Eye (tissue), 1 donor: ENCODE measurements at places on chromosomes 2 and 18.

DNA sequence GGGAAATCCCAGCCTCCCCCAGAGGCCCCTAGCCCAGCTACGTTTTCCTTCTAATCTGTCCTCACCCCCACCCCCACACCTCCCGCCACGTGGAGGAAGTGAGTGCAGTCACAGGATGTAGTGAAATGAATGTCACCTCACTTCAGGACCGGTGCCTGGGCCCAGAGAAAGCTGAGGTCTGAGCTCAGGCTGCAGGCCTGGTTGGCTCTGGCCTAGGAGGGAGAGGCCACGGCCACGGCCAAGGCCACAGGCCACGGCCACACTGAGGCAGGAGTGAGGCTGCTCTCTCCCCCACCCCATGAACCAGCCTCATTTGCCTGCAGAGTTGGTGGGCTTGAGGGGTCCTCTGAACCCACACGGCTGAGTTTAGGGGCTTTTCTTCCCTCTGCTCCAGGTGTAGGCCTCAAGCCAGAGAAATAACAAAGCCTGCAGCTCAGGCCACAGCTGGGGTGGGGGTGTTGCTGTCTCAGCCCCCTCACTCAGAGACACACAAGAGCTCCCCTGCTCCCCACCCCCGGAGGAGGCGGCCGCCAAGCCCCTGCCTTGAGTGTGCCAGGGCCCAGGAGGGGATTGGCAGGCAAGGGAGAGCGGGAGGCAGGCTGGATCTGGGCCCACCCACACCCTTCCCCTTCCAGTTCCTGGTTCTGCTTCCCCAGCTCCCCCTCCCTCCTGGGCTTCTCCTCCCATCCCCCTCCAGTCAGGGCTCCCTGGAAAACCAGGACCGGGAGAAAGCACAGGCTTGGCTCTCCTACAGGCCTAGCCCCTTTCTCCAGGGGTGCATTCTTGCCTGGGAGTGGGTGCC, 27.0 kb downstream of the DNMT3A start:
- DNase-seq = peak; percentile 88

DNA sequence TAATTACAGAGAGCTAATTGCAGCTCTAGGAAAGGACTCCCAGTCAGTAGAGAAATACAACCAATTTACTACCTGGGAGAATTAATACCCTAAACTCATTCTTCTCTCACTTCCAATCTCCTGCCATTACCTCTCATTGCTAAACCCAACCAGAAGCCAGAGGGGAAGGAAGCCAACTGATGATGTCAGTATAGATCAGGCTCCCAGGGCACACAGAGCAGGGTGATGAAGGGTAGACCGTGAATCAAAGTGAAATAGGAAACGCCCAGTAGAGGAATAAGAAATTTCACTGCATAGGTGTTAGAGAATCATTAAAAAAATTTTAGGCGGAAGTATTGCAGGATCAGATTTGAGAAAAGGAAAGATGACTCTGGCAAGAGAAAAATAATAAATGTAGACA, 456.8 kb upstream of the NXPH2 start:
- no peak for DNase-seq

GRCh38 chr2:176500901-176501300, 231.7 kb downstream of the MTX2 start:
- DNase-seq = no peak

DNA sequence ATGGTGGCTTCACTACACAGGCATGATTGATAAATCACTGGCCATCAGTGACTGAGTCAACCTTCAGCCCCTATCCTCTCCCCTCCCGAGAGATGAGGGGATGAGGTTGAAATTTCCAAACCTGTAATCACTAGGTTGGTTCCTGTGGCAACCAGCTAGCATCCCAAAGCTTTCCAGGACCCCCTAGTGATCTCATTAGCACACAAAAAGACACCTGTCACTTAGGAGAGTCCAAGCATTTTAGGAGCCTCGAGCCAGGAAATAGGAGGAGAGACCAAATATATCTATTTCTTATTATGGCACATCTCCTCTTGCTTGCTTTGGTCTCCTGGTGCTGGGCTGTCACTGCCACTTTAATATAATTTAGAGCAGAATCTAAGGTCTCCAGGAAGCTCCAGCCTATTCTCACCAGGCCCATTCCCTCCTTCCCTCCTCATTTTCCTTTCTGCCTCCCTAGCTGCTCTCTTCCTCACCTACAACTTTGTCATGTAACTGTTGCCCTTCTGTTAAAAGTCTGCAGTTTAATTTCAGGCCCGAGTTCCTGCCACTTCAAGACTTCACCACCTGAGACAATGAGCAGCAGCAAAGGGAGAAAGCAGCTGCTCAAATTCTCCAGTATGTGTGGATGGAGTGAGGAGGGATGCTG, 33.2 kb upstream of the NAB1 start:
- DNase-seq = no peak

GRCh38 chr2:20521682-20522189, 74.9 kb downstream of the RHOB start:
- DNase-seq = no peak

DNA sequence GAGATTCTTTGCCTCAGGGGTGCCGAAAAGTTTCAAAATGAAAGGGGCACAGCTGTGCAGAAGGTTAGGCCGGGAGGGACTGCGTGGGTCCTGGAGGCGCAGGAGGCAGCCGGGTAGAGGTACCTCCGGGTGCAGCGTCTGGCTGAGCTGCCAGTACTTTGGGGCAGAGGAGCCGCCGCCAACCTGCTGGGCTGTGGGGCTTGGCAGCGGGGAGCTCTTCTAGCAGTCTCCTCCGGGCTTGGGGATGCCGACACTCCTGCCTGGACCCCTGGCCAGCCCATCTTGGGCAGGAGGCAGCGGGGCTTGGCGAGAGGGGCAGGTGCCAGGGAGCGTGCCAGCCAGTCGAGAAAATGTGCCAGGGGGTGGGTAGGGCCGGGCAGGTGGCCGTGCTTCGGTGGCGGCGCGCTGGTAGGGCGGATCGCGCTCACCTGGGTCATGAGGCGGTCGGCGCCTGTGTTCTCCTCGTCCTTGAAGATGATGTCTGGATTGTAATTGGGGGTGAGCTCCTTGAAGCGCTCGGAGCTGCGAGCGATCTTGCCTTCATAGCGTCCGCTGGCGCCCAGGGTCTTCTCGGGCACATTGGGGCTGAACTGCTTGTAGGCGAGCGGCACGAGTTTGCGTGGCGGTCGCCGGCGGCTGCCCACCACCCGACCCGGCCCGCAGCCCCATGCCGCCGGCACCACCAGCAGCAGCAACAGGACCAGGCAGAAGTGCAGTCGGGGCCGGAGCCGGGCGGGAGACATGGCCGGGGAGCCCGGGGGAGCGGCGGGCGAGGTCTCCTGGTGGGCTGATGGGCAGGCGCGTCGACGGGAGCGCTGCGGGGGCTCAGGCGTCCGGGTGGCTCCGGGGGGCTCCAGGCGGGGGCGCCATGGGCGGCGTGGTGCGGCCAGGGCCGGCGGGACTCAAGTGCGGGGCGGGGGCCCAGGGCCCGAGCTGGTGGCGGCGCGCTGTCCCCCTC, 717 bp downstream of the IHH start:
- DNase-seq = peak; percentile 35

DNA sequence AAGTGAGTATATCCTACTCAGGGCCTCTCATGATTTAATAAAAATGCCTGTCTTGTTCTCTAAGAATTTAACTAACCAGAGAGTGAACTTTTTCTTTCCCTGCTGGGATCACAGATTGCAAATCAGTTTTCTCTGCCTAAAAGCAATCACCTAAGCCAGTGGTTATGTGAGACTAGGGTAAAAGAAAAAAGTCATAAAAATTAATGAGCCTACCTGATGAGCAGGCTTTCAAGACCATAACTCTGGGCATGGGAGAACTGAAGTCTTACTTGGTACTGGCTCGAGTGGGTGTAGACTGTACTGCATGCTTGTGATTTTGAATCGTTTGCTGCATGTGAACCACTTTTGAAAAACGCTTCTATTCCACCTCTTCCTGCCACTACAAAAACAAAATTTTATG, 1677.0 kb upstream of the LRRTM1 start:
- no peak for DNase-seq

DNA sequence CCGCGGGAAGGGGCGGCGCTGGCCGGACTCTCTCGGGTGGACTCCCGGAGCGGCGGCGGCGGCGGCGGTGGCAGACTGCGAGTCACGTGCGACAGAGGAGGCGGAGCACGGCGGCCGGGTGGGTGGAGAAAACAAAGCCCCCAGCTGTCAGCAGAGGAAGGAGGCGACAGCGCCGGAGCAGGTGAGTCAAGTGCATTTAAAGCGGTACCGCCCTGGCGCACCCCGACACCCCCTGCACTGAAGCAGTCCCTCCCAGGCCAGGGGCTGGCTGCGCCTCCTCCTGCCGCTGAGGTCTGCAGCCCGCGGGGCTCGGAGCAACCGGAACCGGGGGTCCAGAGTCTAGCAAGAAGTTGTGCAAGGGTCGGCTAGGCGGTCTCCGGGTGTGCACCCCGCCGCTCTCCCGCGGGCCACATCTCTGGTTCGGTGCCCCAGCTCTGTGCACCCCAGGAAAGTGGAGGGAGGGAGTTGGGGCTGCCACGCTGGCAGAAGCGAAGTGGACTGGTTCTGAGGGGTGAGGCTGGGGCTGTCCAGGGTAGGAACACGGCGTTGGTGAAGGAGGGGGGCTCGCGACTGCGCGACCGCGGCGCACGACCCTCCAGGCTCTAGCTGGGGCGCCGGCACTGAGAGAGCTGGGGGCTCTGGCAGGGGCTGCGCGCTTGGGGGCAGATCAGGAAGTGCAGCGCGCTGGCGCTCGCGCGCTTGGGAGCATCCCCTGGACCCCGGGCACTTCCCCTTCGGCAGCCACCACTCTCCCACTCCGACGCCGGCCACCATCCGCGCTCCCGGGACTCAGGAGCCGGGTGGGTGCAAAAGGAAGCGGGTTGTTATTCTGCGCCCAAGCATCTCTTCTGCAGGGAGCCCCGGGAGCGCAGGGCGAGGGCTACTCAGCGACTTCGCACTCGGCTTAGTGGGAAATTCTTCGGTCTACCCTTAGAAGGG, 64.0 kb upstream of the MAPRE2 start:
- peak; percentile 90 for DNase-seq

GRCh38 chr18:76980663-76981395, 151.8 kb downstream of the MBP start:
- no peak for DNase-seq

DNA sequence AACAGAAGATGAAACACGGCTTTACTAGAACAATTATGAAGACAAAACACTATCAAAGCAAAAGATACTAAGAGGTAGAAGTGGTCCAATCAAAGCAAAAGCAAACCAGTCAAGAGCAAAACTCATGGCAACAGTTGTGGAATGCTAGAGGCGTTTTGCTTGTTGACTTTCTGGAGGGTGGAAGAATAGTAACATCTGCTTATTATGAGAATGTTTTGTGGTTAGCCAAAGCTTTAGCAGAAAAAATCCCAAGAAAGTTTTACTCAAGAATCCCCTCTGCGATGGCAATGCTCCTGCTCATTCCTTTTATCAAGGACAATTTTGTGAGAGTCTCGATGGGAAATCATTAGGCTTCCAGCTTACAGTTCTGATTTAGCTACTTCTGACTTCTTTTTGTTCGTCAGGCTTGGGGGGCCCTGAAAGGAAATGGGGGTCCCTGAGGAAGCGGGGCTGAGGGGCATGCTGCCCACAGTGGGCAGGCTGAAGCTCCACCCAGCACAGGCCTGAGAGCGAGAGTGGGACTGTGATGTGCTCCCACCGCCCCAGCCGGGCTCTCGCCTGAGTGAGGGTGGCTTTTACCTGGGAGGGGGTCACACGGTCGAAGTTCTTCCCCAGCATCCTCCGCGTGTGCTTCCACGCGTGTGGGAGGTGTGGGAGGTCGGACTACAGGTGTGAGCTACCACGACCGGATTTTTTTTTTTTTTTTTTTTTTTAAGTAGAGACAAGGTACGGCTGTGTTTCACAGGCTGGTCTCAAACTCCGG, 49.0 kb upstream of the MC4R start:
- DNase-seq = no peak

DNA sequence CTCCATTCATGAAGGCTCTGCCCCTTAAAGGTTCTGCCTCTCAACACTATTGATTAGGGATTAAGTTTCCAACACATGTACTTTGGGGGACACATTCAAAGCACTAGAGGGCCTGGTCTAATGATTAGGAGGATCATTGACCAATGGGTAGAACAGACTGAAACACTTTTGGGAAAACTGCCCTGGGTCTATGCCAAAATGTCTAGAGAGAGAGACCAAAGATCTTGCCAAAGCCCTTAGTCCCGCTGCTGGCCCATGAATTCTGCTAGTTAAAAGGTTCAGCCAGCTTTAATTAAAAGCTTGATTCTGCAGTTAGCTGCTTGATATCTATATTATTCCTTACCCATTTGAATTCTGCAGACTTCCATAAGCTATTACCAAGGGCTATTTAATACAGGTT, 613.2 kb downstream of the SLC4A3 start:
- DNase-seq = no peak

GRCh38 chr2:108363024-108363907, 14.5 kb upstream of the SULT1C4 start:
- no peak for DNase-seq

DNA sequence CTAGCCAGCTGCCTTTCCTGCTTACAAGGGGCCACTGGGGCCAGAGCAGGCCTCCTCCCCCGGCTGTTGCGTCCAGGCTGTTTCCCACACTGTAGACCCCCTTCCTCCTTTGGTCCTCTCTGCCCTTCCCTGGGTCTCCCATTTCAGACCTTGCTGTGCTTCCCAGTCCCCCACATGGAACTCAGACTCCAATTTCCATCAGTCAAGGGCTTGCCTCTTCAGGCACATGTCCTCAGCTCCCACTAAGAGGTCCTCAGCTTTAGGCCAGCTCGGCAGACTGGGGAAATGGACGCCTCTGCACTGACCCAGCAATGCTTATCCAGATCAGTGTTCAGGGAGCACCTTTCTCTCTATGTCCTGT, 98.0 kb upstream of the BZW1 start:
- no peak for DNase-seq

DNA sequence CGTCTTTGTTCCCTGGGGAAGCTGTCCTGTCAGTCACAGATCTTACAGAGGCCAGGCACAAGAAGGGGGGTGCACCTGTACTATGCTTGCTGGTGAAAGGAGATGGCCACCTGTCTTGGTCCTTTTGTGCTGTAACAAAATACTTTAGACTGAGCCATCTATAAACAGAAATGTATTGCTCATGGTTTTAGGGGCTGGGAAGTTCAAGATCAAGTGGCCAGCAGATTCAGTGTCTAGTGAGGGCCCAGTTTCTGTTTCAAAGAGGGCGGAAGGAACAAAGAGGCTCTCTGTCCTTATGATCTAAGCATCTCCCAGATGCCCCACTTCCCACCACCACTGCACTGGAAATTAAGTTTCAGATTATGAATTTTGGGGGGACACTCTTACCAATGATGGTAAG, 35.5 kb upstream of the RPL37A start:
- DNase-seq = no peak

DNA sequence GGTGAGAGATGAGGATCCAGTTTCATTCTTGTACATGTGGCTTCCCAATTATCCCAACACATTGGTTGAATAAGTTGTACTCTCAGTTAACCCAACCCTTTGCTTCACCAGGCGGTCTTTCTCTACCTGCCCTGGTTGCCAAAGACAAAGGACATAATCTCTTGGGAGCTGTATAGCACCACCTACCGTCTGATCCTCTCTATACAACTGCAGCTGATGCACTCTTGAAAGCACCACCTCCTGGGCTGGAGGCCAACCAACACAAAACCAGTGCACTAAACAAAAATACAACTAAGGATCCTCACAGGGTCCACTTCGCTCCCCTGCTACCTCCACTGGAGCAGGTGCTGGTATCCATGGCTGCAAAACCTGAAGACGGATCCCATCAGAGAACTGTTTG, 473.6 kb upstream of the NRXN1 start:
- DNase-seq = no peak
